ENCODE measurements at places on chromosomes 4 and X. TPM values are rescaled to one million over a fixed set of nuclear protein-coding genes. Genes with fewer than 3 reads are reported as not detected.

DNA sequence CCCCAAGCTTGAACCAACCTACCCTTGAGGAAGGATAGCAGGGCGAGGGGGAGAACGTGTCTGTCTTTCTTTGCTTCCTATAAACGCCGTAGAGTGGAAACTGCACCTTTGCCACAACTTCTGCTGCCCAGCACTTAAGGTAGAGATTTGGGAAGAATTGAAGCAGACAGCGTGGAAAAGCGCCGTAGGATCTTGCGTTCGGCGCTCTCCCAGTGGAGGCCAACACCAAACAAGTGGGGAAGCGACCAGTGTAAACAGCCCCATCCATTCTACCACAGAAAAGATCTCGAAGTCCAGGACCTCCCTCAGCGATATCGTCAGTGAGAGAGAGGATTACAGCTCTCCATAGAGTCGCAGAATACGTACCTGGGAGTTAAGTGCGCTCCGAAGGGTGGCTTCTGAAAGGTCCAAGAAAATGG is 3.9 kb upstream of the NKX6-1 start:
- no peak for DNase-seq

PLXNB3 gene
- total RNA-seq = 5.0 TPM

C4orf36 gene
- 0.06 TPM for total RNA-seq

DNA sequence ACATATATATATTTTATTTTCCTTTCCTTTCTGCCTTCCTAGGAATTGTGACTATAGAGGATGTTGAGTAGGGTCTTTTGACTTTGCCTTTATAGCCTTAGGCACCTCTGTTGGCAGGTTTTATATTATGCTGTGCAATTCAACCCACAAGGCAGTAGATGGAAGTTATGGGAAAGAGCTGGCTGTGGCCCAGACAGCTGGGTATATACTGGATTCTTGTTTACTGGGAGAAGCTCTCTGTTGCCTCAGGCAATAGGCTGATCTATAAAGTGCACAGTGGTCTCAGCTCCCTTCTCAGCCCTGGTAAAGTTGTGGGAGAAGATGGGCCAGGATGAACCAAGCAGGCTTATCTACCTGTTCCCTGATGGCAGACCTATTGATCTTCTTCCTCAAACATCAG is 342.0 kb downstream of the GBA3 start:
- no peak for DNase-seq

GAGE12H gene
- not detected for total RNA-seq
